ENCODE measurements at places on chromosomes 1 and 21.
A peak's percentile ranks its signal among the peaks of the same experiment; 100 is the strongest.

DNA sequence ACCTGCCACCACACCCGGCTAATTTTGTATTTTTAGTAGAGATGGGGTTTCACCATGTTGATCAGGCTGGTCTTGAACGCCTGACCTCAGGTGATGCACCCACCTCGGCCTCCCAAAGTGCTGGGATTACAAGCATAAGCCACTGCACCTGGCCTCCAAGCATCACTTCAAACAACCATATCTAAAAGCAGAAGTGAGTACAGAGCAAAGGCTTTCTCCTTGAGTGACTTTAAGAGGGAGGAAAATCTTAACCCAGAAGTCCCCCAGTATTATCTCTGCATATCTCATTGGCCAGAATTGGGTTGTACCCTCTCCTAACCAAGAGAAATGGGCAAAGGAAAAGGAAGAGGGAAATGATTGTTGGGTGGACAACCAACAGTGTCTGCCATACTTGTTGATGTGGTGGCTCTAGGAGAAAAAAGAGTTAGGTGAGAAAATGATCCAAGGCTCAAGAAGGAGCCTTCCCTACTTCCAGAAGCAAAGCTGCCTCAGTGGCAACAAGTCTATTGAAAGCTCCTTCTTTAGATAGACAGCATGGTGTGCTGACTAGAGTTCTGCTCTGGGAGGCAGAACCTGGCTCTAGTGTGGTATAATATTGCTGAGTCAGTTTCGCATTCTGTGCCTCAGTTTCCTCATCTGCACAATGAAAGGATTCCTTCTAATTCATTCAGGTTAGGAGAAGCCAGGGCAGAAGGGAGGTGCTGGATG, 16.8 kb upstream of the FOXE3 start:
- DNase-seq = no peak

GRCh38 chr1:3383679-3384078, 70.8 kb upstream of the ARHGEF16 start:
- DNase-seq = no peak

DNA sequence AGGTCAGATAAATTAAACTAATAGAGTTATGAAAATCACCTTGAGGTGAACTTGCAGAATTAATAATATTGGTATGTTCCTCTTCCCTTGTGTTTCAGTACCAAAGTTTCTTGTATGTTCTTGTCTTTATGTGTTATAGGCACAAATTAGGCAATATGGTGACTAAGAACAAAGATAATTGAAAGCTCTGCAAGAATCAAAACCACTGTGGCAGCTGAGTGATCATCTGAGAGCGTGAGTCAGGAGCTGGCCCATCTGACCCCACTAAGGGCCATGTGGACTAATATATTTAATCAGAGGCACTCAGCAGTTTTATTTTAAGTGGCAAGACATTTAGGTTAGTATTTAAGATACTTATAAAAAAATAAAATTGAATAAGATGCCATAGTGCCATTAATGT, 12.8 kb upstream of the CASQ2 start:
- DNase-seq = no peak

DNA sequence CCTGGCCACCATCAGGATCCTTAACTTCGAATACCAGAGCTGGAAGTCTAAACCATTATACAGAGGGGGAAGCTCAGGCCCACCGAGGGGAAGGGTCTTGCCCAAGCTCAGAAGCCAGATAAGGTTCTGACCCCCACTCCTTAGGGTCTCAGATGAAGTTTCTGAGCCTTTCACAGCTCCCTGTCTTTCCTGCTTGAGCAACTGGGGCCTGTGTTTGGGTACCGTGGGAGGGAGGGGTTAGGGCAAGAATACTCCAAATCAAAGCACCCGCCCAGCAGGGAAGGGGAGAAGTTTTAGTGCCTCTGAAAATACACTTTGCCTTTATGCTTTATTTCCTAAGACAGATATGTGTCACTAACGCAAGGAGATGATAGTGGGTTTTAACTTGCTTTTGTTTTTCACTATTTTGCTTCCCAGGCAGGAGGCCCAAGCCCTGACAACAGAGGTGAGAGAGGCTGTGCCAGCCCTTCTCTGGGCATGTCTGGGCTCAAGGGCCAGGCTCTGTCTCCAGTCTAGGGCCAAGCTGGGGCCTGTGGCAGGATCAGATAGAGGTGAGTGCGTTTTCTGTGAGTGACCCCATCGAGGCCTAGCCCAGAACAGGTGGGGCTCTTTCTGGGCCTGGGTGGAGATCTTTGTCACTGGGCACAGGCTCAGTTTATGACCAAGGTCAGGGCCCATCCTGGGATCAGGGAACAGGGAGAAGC, 20.5 kb upstream of the TENT5B start:
- no peak for DNase-seq

- no peak for DNase-seq
These were observed 21.3 kb downstream of the GPR137B start for GRCh38 chr1:236163463-236164153.

DNA sequence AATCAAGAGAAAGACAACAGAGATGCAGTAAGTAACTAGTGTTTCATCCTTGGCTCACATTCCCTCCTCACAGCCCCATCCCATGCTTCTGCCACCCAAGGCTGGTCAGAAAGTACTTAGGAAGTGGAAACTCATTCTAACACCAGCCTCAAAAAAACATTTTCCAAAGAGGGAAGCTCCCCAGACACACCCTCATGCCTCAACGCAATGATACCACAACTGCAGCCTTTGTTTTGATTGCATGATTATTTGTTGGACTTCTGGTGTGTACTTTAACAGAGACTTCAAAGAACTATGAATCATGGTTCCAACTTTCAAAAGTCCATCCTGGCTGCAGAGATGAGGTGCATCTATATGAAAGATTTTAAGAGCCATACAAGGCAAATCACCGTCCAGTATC, 45.2 kb upstream of the KCNA3 start:
- DNase-seq = no peak

DNA sequence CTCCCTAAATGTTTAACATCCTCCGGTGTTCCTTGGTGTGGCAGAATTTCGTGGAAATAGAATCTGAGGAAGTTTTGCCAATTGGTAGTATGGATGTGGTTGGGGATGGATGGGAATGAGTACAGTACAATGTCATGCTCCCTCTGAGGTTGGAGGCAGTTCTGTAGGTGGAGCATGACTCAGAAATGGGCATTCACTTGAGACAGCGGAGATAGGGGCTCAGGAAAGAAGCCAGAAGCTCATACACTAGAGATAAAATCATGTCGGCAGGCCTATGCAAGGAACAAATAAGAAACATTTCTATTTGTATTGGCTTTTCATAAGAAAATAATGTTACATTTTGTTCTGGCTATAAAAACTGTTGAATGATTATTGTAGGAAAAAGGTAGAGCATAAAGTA, 196.0 kb downstream of the URB2 start:
- no peak for DNase-seq

DNA sequence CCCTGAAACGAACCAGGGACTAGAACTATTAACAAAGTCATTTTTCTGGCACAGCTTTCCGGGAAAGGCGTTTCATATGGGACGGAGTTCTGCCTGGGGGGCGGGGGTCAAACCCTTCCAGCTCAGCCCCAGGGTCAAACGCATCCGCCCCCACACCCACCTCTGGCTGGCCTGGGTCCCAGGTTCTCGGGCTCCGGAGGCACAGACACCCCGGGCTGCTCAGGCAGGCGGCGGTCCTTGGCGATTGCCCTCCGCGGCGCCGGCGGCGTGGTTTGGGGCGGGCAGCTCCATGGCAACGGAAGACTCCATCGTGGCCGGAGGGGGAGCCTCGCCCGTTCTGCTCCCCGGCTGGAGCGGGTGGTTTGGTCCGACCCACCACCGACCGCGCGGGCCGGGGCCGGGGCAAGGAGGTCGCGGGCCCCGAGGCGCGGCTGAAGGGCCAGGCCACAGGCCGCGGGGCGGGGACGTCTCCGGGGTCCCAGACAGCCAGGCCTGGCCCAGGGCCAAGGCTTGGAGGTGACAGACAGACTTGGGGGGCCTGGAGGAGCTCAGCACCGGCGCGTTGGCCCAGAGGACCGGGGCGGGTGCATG, at the start of gene CFAP74:
CFAP74 (minus strand) TSS at position 246 of the 591 bp plus-strand sequence. CDS start 12,830 bp downstream, outside the sequence.
- peak; percentile 4 for DNase-seq

GRCh38 chr1:58778385-58779000, 5.4 kb downstream of the JUN start:
- no peak for DNase-seq

GRCh38 chr1:228343191-228343661, 63.4 kb downstream of the TRIM11 start:
- no peak for DNase-seq

GRCh38 chr1:173212952-173213491, 5.9 kb upstream of the TNFSF4 start:
- DNase-seq = no peak

- no peak for DNase-seq
These were observed 223.9 kb downstream of the USP25 start for GRCh38 chr21:15953551-15954116.

GRCh38 chr1:245604979-245605378, 450.2 kb downstream of the KIF26B start:
- no peak for DNase-seq

- DNase-seq = no peak
These were observed 183.6 kb downstream of the HFM1 start for GRCh38 chr1:91221017-91221416.

DNA sequence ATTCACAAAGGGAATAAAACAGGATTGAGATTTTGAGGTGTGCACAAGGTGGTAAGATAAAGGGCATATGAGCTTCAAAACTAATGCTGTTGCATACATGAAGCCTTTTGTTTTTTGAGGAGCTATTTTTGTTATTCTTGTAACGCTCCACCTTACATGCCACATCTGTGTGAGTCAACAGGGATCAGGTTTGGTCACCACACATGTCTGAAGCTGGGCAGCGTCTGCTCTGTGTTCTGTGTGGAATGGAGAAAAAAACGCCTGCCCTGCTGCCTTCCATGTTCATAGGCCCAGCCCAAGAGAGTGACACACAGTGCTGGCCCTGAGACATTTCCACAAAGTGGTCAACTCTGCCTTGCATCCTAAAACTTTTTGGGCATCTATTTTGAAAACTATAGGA, 67.7 kb downstream of the MPZL1 start:
- DNase-seq = no peak

GRCh38 chr1:101137144-101138126, 99.4 kb upstream of the S1PR1 start:
- DNase-seq = no peak

Data from stimulated activated CD8-positive, alpha-beta memory T cell treated with anti-CD3 and anti-CD28 coated beads, Interleukin-7, amount 100 ng/mL, for 24 hours (primary cell).